ENCODE measurements at places on chromosomes 12 and 14.

DNA sequence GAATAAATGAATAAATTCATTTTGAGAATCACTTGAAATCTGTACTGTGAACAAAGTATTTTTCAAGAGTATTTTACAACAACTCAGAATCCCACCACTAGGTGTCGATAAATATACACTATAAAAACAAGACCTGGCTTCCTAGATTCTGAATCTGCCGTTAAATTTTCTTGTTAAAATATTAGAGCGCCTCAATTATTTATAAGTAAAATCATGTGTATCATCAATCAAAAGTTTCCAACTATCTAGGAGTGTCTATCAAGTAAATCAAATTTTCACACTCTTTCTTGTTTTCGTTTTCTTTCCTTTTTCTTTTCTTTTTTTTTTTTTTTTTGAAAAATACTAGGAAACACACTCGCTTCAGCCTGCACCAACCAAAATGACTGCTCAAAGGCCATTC is 179.2 kb upstream of the DCN start:
- DNase-seq = peak; percentile 37

GRCh38 chr12:39440781-39441180 is 2.1 kb downstream of the KIF21A start:
- no peak for DNase-seq

DNA sequence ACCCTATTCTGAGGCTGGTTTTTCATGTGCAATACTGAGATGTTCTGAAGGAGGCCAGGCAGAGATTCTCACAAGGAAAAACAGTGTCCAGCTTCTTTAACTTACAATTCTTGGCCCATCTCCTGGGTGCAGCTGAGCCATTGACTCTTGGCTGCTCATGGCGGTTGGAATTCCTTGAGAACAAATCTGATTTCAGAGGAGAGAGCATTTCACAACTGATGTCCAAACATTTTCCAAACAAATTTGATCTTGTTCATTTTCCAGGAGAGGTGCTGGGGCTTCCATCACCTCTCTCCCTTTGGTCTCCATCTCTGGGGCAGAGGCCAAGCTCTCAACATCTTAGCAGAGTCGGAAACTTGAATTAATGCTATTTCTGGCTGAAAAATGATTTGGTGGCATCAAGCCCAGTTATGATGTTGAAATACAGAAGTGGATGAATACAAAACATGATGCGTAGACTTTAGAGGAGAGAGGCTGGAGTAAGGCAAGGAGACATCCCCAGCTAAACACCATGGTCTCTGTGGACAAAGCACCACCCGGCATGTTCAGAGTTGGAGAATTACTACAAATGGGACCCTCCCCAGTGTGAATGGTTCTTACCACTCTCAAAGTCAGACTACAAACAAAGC is 593.0 kb downstream of the VRK1 start:
- no peak for DNase-seq

- DNase-seq = no peak
Measured at GRCh38 chr14:71301611-71302010, 394.4 kb downstream of the PCNX1 start.

GRCh38 chr14:90362558-90362896 is 30.8 kb upstream of the NRDE2 start:
- DNase-seq = no peak

- no peak for DNase-seq
Measured at GRCh38 chr12:123790905-123791467, 28.9 kb downstream of the DNAH10 start.

- DNase-seq = no peak
Measured at GRCh38 chr14:88901991-88902390, 77.5 kb downstream of the TTC8 start.

- DNase-seq = no peak
Measured at GRCh38 chr14:76351941-76352340, 24.0 kb upstream of the ESRRB start.

DNA sequence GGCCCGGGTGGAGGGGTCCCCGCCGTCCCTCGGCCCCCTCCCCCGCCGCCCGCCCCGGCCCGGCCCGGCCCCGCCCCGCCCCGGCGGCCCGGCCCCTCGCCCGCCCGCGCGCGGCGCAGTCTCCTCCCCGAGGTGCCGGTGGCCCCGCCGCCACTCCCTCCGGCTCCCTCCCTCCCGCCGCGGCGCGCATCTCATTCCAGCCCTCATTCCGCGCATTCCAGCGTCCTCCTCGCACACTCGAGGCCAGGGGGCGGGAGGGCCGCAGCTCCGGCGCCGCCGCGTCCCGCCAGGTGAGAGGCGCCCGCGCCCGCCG is at the start of gene TEAD4:
Gene TEAD4, plus strand, starts transcription at position 206 of the 313 bp plus-strand sequence.
- DNase-seq = peak; percentile 39

GRCh38 chr14:33352821-33353220 is 414.1 kb downstream of the NPAS3 start:
- no peak for DNase-seq

DNA sequence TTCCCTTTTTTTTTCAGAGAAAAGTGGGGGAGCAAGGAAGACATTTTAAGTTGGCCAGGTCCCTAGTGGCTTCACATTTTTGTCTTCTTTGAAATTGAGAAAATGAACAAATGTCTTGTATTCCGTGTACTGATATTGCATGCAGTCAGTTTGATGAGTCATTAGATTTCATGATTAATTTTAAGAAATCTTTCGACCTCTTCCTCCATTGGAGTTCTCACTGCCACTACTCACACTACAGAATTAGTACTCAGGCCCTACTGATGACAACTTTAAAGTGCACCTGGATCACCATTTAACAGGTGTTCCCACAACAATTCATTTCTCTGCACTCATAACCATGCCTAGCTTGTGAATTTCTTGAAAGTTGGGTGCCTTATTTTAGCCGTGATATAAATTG is 50.5 kb downstream of the SAMD4A start:
- no peak for DNase-seq

DNA sequence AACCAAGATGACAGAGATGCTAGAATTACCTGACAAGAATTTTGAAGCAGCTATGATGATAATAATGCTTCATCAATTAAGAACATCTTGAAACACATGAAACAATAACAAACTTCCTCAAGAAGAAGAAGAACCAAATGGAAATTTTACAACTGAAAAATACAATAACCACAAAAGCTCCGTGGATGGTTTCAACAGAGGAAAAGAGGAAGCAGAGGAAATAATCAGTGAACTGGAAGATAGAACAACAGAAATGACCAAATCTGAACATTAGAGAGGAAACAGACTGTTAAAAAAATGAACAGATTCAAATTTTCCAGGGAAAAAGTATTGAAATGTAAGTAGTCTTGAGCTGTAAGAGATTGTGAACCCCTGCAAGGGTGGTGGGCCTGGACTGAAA is 62.8 kb upstream of the SLC35F4 start:
- DNase-seq = no peak

GRCh38 chr14:100884456-100884855 is 19.1 kb downstream of the RTL1 start:
- no peak for DNase-seq

DNA sequence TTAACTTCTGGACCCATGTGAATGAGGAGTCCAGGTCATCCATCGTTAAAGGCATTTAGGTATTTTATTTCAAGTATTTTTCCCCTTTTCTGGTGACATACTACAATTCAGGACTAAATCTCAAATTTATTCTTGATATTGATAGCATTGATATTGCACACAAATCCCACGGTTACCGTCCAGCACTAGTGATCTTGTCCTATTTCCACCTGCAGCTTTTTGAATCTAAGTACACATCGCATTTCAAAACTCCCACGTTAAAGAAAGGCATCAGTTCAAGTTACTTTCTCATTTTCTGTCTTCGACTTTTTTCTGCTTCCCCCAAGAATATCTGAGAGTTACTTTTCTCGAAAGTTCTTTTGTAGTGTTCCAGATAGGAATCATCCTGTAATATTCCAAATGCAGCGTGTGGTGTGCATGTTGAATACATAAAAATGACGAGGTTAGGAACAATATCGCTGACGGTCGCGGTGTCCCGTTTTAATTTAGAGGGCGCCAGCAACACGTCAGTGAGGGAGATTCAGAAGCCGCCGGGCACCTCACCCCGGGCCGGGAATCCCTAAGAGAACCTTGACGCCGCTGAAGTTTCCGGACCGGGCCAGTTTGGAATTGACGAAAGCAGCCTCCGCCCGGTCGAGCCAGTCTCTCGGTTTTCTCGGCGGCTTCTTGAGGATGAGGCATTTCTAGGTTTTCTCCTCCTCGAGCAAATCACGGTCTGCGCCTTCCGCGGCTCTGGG is 569 bp upstream of the RGS6 start:
- DNase-seq = no peak

DNA sequence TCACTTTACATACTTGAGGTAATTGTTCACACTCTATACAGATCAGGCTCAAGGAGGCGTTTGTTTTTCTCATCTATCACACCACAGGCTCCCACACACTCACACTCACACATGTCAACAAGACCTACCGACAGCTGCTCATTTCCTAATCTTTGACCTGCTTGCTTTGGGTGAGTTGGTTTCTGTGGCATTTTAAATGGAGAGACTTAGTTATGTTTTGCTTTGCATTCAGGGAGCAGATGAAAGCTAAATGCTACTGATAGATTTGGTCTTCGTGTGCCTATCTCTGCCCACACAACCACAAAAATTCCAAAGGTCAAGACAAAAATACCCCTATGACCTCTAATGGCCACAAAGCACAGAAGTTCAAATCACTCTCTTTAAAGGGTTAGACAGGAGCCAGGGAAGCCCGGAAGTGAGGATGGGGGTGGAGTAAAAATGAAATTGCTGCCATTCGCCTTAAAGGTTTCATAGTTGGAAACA is 203.5 kb upstream of the G2E3 start:
- no peak for DNase-seq

- DNase-seq = no peak
Measured at GRCh38 chr12:44375694-44376093, 500.4 kb downstream of the NELL2 start.

DNA sequence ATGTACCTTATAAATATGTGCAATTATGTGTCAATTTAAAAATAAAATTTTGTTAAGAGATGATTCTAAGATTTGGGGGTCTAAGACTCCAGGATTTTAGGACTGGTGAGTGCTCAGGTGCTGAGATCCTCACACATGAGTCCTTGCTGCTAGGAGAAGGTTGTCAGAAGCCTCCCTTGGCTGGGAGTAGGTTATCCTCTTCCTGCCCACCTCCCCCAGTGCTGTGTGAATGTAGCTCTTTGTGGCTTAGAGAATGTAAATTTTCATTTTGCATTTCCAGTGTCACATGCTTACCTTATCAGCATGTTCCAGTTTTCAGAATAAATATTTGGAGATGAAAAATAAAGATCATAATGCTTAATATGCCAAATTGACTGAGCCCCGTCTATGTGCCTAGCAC is 114.2 kb upstream of the MDM1 start:
- no peak for DNase-seq

- DNase-seq = no peak
Measured at GRCh38 chr14:103127356-103127755, 4.1 kb downstream of the TNFAIP2 start.

DNA sequence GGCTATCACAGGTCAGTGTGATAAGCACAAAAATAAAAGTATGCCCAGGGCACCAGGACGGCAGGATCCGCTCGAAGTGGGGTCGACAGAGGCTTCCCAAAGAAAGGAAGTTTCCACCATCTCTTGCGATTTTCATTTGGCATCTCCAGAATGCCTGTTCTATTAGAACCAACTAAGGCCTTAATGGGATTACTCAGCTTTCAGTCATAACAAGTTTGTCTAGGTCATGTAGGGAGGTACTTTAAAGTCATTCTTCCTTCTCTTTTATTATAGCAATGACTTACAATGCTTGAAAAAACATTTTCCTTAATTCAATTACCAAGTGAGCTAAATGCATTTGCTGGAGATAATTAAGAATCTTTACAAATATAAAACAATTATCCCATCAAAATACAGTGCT is 83.6 kb upstream of the DIO3 start:
- no peak for DNase-seq

GRCh38 chr12:23611320-23611719 is 338.1 kb downstream of the SOX5 start:
- no peak for DNase-seq

GRCh38 chr14:100710391-100710790 is 16.3 kb upstream of the DLK1 start:
- no peak for DNase-seq

DNA sequence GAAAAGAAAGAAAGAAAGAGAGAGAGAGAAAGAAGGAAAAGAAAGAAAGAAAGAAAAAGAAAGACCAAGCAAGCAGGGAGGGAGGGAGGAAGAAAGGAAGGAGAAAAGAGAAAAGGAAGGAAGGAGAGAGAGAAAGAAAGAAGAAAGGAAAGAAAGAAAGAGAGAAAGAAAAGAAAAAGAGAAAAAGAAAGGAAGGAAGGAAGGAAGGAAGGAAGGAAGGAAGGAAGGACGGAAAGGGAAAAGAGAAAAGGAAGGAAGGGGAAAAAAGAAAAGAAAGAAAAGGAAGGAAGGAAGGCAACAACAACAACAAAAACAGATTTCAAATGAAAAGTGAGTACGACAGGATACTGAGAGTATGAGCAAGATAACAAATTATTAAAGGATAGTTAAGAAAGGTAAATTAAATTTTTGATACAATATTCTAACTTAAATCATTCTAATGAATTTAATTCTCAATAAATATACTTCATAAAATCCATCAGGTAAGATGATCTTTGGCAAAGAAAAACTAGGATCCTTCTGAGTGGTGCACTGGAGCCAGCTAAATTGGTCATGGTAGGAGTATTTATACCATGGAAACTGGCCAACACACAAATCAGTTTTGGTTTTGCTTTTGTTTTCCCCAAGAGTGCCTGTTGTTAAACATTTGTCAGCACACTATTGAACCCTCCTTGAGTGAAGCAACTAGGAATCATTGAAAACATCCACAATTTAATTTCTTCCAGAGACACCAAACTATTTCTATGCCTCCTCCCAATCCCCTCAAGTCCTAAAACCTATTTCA is 56.1 kb upstream of the DYRK2 start:
- peak; percentile 18 for DNase-seq

DNA sequence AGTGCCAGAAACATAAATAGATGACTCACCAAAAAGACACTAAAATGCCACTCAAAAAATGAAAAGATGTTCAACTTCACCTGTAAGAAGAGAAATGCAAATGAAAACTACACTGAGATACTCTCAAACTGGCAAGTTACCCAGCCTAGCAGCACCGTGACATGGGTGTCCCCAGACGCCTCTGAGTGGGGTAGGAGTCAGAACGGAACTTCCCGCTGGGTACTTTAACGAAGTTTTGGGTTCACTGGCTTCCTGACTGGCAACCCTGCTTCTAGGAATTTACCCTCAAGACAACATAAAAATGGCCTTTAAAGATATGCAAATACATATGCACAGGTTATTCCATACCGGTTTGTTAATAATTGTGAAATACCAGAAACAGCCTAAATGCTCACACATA is 52.6 kb downstream of the RIMBP2 start:
- DNase-seq = no peak

GRCh38 chr12:26080911-26081310 is 43.9 kb downstream of the BHLHE41 start:
- no peak for DNase-seq

All from HCT116 (cell line).